ENCODE measurements at places on chromosomes 11 and 22.

DNA sequence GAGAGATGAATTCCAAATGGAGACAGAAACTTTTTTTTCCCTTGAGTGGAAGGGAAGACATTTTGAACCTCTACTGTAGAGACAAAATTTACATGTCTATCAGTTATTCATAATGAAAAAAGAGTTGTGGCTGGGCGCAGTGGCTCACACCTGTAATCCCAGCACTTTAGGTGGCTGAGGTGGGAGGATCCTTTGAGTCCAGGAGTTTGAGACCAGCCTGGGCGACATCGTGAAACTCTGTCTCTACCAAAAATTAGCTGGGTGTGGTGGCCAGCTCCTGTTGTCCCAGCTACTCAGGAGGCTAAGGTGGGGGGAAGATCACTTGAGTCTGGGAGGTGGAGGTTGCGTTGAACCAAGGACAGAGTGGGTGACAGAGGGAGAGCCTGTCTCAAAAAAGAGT lies 4.1 kb downstream of the EED start:
- DNase-seq, result no peak

DNA sequence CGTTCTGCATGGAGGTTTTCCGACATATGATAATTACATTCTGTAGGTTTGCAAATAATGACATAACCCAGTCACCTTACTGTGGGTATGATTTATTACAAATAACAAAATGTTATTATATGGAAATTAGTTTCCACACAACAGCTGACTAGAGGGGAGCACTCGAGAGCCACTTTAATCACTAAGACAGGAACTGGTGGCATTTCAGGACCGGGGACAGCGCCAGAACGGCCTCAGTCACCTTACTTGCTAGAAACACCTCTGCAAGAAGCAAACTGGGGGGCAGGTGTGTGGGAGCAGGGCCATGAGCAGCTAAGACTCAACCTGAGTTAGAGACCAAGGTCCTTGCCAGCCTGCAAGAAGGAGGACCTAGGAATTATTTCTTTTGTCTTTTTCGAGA lies 199.9 kb downstream of the DSCAML1 start:
- peak; percentile 43 for DNase-seq

DNA sequence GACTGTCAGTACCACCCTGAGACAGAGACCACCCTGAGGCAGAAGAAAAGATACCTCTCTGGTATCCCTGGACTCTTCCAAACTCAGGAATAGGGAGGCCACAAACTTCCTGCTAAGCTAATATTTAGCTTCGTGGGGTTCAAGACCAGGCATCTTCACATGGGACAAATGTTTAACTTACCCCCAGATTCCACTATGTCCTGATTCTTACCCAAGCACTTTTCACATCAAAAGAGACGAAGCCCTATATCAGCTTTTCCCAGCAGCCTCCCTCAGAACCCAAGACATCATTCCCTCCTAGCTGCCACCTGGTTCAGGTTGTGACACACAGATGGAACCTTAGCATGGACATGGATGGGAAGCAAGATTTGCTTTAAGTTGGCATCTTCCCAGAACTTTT lies 32.1 kb downstream of the SMC1B start:
- DNase-seq, result no peak

DNA sequence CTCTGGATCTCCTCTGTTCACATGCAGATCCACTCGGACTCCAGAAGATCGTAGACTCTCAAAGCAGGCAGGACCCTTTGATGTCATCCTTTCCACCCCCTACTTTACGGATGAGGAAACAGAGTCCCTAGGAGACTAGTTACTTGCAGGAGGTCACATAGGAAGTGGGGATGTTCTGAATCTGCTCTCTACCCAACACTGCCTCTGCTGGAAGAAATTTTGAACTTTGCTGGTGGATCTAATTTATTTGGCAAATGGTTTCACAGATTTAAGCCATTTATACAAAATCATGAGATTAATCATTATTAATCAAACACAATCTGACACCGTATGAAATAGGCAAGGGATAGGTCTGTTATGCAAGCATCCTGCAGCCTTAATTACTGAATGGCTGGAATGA lies 55.0 kb upstream of the USP47 start:
- DNase-seq, result peak; percentile 13

GRCh38 chr11:79147011-79147410 lies 293.8 kb downstream of the TENM4 start:
- no peak for DNase-seq

DNA sequence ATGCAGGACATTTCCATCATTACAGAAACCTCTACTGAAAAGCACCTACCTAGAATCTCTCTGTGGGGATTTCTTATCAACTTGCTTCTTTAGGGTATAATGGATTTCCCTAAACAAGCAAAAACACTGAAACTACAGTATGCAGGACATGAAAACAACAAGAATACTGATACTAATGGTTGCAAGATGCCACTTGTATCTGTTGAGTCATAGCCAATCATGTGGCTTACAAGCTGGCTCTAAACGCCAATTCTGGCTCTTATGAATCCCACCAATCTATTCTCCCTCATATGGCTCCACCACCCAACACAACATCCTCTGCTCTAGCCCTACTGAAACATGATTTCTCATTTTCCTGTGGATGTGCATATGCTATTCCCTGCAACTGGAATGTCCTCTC lies 22.6 kb downstream of the TENM4 start:
- no peak for DNase-seq

All from suppressor macrophage (primary cell).